ENCODE measurements at places on chromosomes 12 and 14. TPM values are rescaled to one million over a fixed set of nuclear protein-coding genes. Genes with fewer than 3 reads are reported as not detected.
A peak's percentile ranks its signal among the peaks of the same experiment; 100 is the strongest.

DNA sequence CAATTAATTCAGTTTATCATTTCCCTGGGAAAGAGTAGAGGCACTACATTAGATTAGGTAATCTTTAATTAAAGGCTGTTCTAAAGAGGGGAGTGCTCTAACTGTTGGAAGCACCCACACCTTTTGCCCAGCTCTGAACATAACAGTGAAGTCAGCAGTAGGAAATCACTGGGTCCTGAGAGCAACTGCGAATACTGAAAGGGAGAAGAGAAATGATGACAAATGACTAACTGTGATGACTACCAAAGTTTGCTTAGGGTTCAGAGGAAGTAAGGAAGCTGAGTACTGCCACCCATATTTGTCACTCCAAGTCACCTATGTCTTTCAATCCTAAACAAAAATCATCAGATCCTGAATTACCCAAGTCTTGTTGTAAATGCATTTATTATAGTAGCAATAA, 140.6 kb downstream of the EPS8 start:
- DNase-seq, result no peak

PRH2 gene
- not detected for total RNA-seq

KRT5 gene
- total RNA-seq, result not detected

DNA sequence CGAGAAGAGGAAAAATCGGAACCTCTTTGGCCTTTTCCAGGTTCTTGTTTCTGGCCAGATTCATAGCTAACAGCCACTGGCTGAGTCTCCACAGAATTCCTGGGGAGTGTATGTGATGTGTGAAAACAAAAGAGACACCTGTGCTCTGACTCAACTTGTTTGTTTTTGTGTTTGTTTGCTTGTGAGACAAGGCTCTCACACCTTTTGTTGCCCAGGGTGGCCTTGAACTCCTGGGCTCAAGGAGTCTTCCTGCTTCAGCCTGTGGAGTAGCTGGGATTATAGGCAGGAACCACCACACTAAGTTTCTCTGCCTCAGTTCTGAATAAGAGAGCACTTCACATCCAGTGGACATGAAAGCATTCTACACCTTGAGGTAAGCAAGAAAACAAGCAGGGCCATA, 22.7 kb downstream of the MFAP5 start:
- DNase-seq, result no peak

PTCSC3 gene
- not detected for total RNA-seq

DNA sequence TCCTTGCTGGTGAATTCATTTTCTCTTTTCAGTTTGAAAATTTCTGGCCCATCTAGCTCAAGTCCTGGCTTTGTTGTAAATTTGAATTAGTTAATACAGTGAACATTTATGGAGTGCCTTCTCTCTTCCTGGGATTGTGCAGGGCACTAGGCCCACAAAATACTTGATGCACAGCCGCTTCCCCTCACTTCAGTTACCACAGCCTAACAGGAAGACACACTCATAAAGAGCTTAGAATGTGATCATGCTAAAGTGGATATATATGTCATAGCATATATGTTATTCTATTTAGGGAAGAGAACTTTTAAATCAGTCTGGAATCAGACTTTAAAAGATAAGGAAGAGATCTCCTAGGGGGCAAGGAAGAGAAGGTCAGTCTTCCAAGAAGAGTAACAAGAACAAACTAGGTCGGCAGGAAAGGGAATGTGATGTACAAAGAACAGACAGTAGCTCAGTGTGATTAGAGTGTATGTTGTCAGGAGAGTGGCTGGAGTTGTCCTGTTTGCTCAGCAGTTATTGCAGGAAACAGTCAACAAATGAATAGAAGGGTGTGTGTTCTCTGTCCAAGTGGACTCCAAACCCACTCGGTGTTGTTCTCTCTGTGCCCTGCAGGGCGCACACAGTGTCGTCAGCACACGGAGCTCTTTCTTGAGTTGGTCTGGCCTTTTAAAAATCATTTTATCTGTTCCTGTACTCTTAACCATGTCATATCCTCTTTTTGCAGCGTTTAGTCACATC, 74.4 kb downstream of the DAAM1 start:
- no peak for DNase-seq

- DNase-seq, result no peak
Observed at GRCh38 chr12:113278633-113279032, 56.3 kb downstream of the SLC8B1 start.

DNA sequence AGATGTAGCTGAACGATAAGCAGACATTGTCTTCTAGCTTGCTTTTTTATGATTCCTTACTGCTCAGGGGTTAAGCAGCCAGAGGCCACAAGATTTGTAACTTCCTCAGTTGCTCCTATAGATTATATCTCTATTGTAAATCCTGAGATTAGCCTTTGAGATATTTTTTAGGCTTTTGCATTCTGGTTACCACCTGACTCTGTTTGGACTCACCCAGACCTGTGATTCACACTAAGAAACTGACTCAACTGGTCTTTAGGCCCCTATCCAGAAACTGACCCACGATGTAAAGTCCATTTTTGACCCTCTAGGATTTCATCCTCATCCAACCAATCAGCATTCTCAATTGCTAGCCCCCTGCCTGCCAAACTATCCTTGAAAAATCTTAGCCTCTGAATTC, 194.4 kb downstream of the RASSF9 start:
- no peak for DNase-seq

KRT77 gene
- total RNA-seq, result not detected

DNA sequence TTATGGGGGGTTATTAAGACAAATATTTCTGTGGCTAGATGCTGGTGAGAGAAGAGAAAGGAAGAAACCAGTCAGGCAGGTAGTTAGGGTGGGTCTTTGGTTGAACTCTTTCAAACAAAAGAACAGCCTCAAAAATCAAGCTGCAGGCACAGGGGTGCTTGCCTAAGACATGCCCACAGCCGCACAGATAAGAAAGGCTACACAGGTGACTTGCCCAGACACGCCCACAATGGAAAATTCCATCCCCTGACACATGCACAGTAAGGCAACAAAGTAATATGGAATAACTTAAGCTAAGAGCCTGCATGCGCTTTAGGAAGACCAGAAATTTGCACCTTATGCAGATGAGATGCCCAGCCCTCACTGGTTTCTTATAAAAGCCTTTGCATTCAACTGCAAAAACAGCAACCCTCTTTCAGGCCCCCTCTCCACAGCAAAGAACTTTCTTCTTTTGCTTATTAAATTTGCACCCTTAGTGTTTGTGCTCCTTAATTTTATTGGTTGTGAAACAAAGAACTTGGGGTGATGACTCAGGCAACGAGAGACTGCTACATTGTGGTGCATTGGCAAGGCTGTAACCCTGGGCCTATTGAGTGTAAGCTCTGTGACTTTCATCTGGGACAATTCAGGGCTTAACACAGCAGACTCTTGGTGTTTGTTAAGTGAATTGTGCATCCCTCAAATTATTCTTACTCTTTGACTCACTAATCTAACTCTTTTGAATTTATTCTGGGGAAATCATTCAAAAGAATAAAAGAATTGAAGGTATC, 149.4 kb downstream of the RPAP3 start:
- DNase-seq, result peak; percentile 16
